ENCODE measurements at places on chromosomes 12 and 14.

DNA sequence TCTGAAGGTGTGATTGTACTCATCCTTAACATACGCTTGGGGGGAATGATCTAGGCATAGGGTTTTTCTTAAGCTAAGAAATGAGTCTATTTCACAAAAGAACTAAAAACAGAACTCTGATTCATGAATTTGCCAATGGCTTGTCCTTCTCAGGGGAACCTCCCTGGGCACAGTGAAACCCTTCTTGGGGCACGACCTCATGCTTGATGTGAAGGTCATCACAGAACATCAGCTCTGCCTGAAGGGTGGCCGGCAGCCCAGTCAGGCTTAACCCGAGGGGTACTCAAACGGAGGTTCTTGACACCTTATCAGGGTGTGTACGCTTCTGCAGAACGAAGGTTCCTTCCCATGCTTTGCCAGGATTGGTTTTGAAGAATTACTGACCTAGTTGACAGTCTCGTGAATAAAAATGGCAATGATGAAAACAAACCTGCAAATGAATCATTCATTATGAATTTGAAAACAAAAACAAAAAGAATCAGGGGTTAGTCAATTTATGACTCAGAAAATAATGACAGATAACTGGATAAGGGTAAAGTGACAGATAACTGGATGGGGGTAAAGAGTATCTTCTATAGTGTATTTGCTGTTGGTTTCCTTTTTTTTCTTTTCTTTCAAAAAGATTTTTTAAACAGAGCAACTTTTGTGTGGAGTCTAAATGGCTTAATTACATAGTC, 86.4 kb downstream of the GALNT8 start:
- no peak for DNase-seq

DNA sequence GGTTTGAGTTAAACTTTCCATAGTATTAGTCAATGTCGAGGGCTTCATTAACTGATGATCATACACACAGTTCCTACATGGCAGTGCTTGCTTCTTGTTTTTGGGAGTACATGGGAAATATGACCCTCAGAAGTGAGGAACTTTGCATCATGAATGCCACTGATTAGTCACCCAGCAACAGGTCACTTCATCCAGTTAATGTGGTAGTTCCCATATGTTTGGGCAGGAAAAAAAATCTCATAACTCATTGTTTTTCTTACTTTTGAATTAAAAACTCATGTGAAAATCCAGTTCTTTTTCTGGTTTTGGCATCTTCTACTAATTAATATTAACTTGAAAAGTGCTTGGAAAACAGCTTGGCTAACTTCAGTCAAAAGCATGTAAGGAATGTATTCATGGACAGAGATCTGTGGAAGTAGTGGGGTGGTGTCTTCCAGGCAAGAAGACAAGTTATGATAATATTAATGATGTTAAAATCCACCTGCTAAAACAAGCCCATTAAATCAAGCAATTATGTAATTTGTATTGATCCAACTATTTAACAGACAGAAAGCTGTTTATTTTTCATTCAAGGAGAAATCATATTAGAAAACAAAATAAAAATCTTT, 309.1 kb upstream of the NAV3 start:
- DNase-seq: no peak

DNA sequence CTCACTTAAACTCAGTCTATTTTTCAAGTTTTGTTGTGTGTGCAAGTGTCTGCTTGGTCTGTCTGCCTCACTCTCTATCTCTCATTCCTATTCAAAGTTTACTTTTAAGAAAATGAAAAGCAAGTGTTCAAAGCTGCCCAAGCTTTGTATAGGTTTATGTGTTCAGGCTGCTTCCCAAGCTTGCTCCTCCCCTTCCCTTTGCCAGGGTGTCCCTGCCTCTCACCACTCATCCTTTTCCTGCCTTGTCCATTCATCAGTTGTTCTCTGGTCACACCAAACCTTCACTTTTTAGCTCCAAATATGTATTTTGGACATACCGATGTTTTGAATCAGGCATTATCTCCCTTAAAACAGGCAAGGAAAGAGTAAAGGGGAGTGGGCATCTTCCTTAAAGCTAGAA, 41.3 kb downstream of the STK38L start:
- DNase-seq: no peak

DNA sequence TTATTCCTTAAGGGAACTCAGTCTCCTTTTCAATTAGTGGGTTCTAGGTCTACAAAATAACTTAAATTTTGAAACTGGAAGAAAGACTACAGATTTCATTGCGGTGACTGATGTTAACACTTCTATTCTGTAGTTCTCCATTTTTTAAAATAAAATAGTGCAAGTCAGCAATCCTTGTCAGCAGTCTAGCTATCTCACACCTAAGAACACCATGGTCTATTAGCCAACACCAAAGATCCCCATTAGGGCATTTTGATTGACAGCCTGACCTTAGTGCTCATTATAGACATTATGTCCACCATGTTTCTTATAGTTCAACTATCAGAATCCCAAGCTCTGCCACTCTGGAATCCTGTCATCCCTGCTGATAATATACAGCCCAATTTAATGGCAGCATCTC, 27.4 kb downstream of the GPR65 start:
- DNase-seq: no peak

GRCh38 chr14:103281496-103282231, 52.4 kb upstream of the EIF5 start:
- DNase-seq: no peak

DNA sequence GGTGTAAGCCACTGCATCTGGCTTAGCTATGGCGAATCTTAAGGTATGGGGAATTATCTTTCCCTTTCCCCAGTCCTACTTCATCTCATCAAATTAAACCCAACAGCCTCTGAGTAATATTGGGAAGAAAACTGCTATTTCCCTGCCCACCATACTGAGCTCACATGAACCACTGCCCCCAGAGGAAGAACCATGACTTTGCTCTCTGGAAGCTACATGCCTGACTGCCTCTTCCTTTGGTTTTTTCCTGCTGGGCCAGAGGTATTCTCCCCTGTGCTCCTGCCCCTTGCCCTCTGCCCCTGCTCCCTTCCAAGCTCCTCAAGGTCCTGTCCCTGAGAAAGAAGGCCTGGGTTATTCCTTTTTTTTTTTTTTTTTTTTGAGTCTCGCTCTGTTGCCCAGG, 15.2 kb downstream of the RILPL2 start:
- no peak for DNase-seq

DNA sequence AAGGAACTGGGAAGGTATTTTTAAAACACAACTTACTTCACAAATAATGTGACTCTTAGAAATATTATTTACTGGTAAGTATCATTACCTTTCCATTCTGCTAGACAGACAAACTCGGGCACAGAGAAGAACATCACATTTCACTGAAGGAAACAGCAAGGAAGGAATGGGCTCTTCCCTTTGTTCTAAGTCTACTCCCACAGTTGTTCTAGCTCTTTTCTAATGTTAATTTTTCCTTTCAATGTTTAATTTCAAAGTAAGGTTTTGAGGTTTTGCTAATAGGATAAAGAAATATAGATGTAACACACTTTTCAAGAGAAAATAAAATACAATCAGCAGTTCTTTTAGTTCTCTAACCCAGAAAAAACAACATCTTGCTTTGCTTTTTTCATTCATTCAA, 7.0 kb downstream of the NID2 start:
- DNase-seq: no peak

GRCh38 chr12:116425256-116426193, 133.7 kb upstream of the MAP1LC3B2 start:
- no peak for DNase-seq
